ENCODE measurements at places on chromosomes 2 and 18.

- no peak for DNase-seq
Measured at GRCh38 chr2:195044801-195045200, 612.2 kb upstream of the SLC39A10 start.

GRCh38 chr18:9943311-9943710 lies 29.5 kb downstream of the VAPA start:
- DNase-seq: peak; percentile 51

DNA sequence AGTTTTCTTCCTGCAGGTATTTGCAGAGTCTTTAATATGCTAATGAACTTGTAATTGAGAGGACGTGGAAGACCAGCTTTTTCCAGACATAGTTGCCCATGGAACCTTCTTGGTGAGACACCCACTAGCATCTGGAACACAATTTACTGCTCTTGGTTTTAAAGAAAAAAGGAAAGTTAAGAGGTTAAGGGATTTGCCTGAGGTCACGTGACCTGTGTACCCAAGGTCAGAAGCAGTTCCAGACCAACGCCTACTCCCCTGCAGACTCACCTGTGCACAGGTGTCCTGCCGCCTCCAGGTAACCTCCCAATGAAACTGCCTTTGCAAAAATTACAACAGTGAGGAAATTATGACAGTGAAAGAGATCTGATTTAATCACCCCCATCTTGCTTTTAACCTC lies 172.7 kb downstream of the ANAPC1 start:
- DNase-seq: no peak

GRCh38 chr2:108320326-108320922 lies 31.7 kb downstream of the SULT1C2 start:
- no peak for DNase-seq

GRCh38 chr2:173221132-173221695 lies 133.5 kb upstream of the CDCA7 start:
- DNase-seq: no peak

GRCh38 chr2:79292239-79292957 lies 132.8 kb upstream of the REG3A start:
- DNase-seq: no peak

DNA sequence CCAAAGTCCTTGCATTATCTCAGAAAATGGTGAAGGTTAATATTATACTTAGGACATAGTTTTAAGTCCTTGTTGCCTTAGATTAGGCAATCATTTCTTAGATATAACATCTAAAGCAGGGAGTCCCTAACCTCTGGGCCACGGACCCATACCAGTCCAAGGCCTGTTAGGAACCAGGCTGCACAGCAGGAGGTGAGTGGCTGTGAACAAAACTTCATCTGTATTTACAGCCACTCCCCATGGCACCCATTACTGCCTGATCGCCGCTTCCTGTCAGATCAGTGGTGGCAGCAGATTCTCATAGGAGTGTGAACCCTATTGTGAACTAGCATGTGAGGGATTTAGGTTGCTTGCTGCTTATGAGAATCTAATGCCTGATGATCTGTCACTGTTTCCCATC lies 86.5 kb upstream of the MYO3B start:
- no peak for DNase-seq

DNA sequence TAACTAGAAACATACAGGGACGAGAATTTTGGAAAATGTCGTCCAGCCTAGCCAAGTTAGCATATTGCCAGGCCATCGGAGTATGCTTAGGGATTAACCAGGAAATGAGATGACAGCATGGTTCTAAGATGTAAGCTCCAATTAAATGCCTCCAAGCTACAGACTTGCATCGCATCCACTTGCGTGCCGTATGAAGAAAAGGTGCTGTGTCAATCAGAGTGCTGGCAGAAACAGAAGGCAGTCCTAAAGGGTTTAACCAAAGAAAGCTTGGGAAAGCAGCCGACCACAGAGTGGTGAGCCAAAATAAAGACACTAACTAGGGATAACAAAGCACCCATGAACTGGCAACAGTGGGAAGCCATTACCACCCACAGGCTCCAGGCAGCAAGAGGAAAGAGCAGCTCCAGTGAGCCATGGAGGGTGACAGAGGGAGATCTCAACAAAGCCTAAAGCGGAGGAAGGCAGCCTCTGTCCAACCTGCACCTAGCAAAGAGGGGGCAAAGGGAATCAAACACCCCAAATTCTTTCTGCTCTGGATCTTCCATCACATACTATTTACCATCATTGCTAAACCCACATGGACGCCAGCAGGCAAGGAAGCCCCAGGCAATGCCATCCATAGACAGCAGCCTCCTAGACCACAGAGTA lies 27.6 kb upstream of the SOCS6 start:
- no peak for DNase-seq

DNA sequence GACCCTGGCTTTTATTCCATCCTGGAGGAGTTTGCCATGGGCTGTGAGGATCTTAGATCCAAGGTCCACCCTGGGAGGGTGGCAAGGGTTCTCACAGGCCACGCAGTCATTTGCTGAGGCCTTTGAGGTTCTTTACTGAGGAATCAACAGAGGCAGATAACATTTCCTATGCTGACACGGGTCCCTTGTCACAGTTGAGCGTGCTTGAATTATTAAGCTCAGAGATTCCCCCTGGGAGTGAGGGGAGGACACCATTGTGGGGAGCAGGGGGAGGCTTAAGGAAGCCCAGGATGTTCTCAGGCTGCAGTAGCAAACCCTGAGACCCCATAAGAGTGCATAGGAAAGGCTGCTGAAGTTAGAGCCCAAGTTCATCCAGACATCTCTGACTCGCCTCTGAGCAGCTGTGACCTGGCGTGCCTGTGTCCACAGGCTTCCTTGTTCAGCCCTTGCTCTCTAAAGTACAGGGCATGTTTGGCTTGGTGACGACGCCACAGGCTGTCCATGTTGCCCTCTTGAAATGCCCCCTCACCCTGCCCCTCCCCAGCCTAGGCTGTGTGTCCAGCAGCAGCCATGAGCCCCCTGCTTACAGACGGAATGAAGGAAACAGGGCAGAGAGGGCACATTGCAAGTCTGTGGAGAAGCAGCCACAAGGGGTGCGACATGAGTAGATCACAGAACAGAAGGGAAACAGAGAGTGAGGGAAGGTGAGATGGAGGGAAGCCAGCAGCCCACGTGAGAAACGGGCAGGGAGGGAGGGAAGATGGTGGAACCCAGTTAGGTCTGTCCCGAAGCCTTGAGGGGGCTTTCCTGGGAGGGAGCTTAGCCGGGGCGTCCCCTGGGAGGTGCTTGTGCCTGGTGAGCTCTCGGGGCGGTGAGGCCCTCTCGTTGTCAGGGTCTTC lies 34.0 kb downstream of the NAPG start:
- no peak for DNase-seq

DNA sequence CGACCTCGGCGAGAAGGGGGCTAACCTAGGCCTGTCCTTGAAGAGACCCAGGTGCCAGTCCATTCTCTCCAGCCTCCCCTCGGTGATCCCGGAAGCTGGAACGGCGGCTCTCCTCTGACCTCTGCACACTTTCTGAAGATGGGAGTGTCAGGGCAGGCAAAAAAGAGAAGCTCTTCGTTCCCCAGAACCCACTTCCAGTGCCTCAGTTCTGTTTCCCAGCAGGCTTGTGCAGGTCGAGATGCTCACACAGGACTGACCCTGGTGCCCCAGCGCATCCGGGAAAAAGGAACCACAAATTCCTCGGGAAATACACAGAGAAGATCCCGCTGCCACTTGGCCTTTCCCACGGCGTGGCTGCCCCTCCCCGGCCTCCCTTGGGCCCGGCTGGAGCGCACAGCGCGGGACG lies 681 bp upstream of the PTPN18 start:
- DNase-seq: no peak

- no peak for DNase-seq
Measured at GRCh38 chr2:70966681-70967080, 11.7 kb upstream of the ANKRD53 start.

Measured in NCI-H1417 treated with DMSO at 0.1 percent for 48 hours (cell line).